T-helper 17 cell (primary cell): ENCODE measurements at places on chromosomes 12 and 14.

DNA sequence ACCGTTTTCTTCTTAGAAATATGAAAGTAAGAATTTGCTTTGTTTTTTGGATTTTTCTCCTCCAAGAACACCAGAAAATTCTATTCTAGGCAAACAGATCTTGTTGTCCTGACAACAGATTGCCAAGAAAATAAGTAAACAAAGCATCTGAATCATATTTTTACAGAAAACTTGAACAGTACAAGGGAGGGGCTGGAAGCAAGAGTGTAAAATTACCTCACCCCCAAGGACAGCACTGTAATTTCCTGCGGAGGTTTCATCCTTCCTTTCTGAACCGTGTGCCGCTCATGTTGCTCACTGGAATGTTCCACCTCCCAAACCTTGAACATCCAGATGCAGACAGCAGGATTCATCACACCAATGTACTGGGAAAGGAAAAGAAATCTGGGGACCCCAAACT, 5.4 kb upstream of the CAMKK2 start:
- DNase-seq: no peak

- DNase-seq: no peak
These were observed 11.9 kb downstream of the BDKRB1 start for GRCh38 chr14:96267916-96268315.

DNA sequence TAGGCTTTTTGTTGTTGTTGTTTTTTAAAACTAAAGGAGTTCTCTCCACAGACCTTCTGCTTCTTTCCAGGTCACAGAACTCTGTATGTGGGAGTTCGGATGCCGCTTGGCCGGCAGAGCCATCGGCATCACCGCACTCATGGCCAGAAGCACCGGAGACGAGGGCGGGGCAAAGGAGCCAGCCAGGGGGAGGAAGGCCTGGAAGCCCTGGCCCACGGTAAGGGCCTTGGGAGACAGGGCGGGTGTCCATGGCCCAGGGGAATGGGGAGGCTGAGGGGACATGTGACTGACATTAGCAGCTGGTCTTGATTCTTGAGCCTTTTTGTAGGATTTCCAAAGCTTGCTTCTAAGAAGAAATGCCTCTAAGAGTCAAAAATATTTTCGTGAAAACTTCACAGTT, 26.2 kb downstream of the SLC4A8 start:
- no peak for DNase-seq

- no peak for DNase-seq
These were observed 111.2 kb downstream of the CAPZA3 start for GRCh38 chr12:18849080-18849479.

DNA sequence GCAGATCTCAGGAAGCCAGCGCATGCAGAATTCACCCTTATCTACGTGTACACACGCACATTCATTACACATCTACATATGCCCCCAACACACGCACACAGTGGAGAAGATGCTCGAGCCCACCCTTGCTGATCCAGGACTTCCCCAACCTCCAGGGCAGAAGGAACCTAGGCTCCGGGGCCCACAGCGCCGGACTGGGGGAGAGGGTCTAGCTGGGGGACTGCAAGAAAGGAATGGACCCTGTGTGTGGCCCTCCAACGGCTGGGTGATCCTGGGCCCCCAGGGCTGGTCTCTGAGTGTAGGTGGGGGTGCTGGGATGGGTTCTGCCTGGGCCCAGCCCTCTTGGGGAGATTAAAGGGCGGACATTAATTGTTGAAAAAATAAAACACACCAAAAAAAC, 128.1 kb upstream of the C14orf180 start:
- DNase-seq: no peak

GRCh38 chr14:95784137-95784536, 70.2 kb upstream of the TCL1A start:
- no peak for DNase-seq

GRCh38 chr12:102957339-102958050, at the start of gene ASCL1:
ASCL1 (plus strand) TSS chr12:102957674; CDS start chr12:102958245, 571 bp downstream.
- DNase-seq: no peak

- DNase-seq: no peak
These were observed 116.6 kb downstream of the CALM1 start for GRCh38 chr14:90513161-90514014.

GRCh38 chr12:57568838-57569237, 19.0 kb downstream of the KIF5A start:
- no peak for DNase-seq

GRCh38 chr14:45810152-45810872, 557.3 kb upstream of the MIS18BP1 start:
- DNase-seq: no peak

DNA sequence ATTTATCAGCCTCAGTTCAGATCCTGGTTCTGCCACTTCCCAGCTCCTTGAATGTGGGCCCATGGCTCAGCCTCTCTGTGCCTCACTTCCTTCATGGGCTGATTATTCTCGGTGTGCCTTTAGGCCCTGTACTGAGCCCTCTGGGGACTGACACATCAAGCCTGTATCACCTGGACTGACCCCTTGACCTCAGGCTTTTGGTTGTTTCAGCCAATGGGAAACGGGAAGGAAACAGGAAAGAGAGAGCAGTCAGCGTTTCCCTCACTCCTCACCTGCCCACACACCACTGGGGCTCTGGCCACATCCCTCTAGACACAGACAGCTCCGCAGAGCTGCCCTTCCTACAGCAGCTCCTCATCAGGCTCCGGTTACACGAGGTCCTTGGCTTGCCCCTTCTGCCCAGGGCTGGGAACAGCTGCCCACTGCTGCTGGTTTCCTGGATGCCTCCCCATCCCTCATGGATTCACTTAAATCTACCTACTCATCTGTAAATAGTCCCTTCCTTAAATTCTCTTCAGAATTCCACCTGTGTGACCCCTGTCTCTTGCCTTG, 37.0 kb upstream of the ITPR2 start:
- no peak for DNase-seq
